ENCODE measurements at places on chromosomes 6 and 20. TPM values are rescaled to one million over a fixed set of nuclear protein-coding genes. Genes with fewer than 3 reads are reported as not detected.

PKHD1 gene
- total RNA-seq, result not detected

CCM2L gene
- total RNA-seq, result 6.8 TPM

PLN gene
- total RNA-seq, result 277 TPM

CRIP3 gene
- 1.4 TPM for total RNA-seq

CNKSR3 gene
- 13.0 TPM for total RNA-seq

FRS3 gene
- total RNA-seq, result 4.0 TPM

SNPH gene
- 8.9 TPM for total RNA-seq

ANKRD66 gene
- total RNA-seq, result not detected

RAET1G gene
- total RNA-seq, result not detected

MOG gene
- 0.69 TPM for total RNA-seq

RIPOR2 gene
- total RNA-seq, result 14.9 TPM

PGC gene
- not detected for total RNA-seq

TOP1 gene
- 27.3 TPM for total RNA-seq

TGM3 gene
- total RNA-seq, result not detected

NECAB3 gene
- 25.5 TPM for total RNA-seq

ZC2HC1B gene
- not detected for total RNA-seq

CST5 gene
- not detected for total RNA-seq

TNFRSF21 gene
- total RNA-seq, result 10.5 TPM

CDH4 gene
- total RNA-seq, result 0.65 TPM

TPBG gene
- total RNA-seq, result 15.2 TPM

BANF2 gene
- not detected for total RNA-seq

ADIG gene
- total RNA-seq, result not detected

THBS2 gene
- 358 TPM for total RNA-seq

KIAA1755 gene
- total RNA-seq, result 18.6 TPM

COL11A2 gene
- 1.0 TPM for total RNA-seq

TP53TG5 gene
- total RNA-seq, result 2.0 TPM

CNBD2 gene
- total RNA-seq, result 2.3 TPM
